RPMI7951 (cell line): ENCODE measurements at places on chromosomes 2 and 18. TPM values are rescaled to one million over a fixed set of nuclear protein-coding genes. Genes with fewer than 3 reads are reported as not detected.

- peak; percentile 6 for DNase-seq
Observed at GRCh38 chr2:157404363-157404762, 39.5 kb downstream of the CYTIP start.

- DNase-seq, result peak; percentile 71
Observed at GRCh38 chr18:13435586-13436333, 217.2 kb downstream of the LDLRAD4 start.

DNA sequence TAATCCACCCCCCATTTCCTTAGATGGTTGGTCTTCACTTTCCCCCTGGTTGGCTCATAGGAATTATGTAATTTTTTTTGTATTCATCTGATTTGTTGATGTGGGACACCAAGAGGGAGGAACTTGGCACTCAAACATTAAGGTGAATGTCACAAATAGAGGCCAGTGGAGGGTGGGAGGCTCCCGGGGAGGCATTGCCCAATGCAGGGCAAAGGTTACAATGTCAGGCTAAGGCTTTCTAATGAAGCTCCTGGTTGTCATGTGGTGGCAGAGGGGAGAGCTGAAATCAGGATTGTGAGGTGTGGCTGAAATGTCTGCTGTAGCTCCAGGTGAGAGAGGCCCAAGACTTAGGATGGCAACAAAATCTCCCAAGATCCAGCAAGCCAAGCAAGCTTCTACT is 42.7 kb downstream of the MPHOSPH10 start:
- DNase-seq, result no peak

HOXD10 gene
- total RNA-seq, result not detected in 2 replicates

DNA sequence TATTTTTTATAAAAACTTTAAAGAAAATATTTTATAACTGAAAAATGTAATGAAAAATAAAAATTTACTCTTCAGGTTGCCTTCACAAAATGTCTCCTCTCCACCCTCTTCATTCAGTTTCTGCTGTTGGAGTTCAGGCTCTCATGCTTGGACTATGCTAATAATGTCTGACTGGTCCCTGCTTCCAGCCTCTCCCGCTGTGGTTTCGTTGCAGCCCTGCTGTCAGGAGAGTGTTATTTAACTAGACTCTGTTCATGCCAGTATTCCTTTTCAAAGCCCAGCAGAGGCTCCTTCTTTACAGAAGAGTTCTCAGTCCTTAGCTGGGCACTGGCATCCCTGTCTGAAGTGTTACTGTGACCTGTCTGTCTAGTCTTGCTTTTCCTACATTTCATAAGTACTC is 40.4 kb downstream of the CLIP4 start:
- DNase-seq, result no peak

ESCO1 gene
- total RNA-seq, result 13.9 and 17.1 TPM in 2 replicates
